Karpas-422 (cell line): ENCODE measurements at places on chromosomes 2 and 18.

DNA sequence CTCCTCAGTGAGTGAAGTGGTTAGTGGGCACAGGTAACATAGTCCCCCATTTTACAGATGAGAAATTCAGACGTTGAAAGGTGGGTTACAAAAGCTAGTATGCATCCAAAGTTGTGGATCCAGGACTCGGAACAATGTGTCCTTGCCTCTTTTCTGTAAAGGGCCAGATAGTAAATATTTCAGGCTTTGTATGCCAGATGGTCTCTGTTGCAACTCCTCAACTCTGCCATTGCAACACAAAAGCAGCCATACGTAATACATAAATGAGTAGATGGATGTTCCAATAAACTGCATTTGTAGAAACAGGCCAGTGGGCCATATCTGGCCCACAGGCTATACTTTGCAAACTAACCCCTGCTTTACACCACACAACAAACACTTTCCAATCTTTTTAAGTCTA is 166.6 kb upstream of the PKDCC start:
- no peak for DNase-seq

DNA sequence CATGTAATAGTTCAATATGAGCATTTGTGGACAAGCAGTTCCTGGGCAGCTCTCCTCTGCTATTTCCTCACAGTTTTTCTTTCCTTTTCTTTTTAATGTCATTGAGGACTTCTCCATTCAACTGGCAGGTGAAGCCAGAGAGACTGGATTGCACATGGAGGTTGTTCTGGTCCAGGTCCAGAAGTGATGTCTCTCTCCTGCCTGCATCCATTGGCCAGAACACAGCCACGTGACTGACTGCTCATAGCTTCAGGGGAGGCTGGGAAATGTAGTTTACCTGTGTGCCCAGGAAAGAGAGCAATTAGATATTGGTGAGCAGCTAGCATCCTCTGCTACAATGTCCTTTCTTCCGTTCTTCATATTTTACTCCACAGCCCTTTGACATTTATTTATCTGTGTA is 20.2 kb upstream of the ADAM23 start:
- peak; percentile 71 for DNase-seq

DNA sequence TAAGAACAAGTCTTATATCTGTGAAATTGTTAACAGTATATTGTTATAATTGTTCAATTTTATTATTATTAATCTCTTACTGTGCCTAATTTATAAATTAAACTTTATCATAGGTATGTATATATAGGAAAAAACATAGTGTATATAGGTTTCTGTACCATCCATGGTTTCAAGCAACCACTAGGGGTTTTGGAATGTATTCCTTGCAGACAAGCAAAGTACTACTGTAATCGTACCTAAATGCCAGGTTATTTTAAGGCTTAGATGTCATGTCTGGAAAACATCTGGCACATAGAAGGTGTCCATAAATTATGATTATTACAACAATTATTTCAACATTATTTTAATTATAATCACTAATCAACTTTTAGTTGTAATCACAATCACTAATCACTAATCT is 8.4 kb downstream of the ITSN2 start:
- no peak for DNase-seq

GRCh38 chr2:161556440-161556839 is 67.8 kb upstream of the SLC4A10 start:
- DNase-seq = no peak

DNA sequence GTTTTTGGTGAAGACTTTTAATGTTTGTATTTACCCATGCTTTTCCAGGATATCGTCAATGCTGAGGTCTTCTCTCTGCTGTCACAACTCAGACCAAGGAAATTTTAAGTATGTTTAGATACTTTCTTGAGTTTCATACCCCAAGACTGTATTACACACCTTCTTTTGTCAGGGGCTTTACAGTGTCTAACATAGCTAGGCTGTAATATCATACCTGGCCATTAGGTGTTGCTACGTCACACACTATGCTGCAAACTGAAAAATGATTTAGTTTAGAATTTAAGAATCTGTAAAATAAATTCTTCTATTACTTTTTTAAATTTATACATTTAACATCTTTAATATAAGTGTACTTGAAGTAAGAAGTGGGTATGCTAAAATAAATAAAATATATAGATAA is 358.4 kb upstream of the NRP2 start:
- DNase-seq = peak; percentile 59

DNA sequence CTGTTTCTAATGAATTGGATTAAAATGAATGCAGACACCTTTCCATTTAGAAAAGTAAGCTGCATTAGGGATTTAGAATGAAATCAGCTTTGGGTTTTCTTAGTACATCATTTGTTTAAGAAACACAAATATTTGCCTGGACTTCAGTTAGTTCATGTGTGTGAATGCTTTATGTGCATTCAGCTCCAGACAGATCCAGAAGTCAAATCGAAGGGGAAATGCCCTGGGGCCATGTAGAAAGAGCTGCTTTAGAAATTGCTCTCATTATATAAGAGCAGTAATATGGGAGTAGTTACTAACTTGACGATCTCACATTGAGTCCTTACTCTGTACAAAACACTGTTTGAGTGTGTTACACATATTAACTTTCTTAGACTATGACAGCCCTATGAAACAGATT is 88.0 kb upstream of the TTC39C start:
- DNase-seq = no peak

- DNase-seq = no peak
Measured at GRCh38 chr2:233234264-233234663, 17.2 kb upstream of the ATG16L1 start.

DNA sequence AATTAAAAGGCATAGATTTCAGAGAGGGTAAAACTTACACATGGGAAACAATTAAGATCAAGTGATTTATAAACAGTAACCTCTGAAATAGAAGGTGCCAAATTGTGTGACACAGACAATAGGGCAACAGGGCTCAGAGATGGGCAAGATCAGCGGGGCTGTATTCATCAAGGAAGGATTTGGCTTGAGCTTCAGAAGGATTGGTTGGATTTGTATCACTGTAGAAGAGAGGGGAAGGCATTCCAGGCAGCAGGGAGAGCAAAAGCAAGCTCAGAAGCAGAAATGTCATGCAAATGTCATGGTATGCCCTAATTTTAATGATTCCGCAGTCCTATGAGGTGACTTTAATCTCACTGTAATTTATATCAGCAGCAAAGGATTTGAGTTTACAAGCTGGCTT is 415.0 kb upstream of the NRP2 start:
- DNase-seq = no peak

DNA sequence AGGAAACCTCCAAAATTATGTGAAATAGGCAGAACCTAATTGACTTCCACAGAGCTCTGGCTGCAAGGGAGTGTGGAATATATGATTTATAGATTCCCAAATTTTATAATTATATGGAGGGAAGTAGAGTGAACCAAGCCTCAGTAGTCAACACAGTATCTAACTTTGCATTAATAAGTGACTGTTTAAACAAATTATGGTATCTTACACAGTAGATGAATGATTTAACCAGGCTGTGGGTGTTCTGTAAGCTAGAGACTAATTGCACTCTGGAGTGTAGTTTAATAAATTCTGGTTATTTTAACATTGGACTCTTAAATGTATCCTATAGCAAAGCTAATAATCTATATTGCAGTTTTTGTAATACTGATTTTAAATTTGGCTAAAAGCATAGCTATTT is 183.5 kb downstream of the KIAA1328 start:
- DNase-seq = no peak

DNA sequence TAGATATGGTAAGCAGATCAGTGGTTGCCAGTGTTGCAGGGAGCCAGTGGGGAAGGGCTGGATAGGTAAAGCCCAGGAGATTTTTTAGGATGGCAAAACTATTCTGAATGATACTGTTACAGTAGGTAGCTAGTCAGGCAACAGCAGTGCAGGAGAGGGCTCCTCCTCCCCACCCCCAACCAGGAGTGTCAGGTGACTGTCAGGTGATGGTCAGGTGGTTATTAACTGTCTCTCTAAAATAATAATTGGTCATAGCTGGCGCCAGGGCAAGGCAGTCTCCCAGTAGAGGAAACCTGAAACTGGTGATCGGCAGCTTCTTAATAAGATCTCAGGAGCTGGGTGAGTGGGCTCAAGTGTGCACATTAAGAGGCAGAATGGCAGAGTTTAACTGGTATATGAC is 201.6 kb upstream of the PARD3B start:
- no peak for DNase-seq

DNA sequence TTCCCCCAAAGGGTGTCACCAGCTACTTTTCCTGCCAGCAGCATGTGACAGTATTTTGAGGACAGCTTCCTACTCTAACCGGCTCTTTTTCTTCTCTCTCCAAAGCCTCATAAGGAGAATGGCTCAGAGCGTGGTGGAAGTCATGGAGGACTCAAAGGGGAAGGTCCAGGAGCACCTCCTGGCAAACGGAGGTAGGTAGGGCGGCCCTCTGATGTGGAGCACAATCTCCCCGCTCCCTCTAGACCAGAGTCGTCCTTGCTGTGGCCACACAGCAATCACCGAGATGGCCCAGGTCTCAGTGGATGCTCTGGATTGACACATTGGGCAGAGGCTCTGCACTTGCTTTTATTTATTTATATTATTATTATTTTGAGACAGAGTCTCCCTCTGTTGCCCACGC is 32.4 kb downstream of the ATP6V1C2 start:
- no peak for DNase-seq

GRCh38 chr2:164046040-164046439 is 310.2 kb upstream of the FIGN start:
- no peak for DNase-seq

- DNase-seq = no peak
Measured at GRCh38 chr2:50645346-50645745, 386.6 kb downstream of the NRXN1 start.

- DNase-seq = no peak
Measured at GRCh38 chr2:158779621-158780020, 15.5 kb upstream of the DAPL1 start.

DNA sequence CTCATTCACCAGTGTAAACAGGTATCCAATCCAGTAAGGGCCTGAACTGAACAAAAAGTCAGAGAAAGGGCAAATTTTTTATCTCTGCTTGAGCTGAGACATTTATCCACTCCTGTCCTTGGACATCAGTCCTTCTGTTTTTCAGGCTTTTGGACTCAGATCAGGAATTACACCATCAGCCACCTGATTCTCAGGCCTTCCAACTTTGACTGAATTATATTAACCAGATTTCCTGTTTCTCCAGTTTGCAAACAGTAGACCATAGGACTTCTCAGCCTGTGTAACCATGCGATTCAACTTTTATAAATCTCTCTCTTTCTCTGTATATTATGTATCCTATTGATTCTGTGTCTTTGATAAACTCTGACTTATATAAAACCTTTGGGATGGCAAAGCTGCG is 289.3 kb upstream of the CDH2 start:
- no peak for DNase-seq

DNA sequence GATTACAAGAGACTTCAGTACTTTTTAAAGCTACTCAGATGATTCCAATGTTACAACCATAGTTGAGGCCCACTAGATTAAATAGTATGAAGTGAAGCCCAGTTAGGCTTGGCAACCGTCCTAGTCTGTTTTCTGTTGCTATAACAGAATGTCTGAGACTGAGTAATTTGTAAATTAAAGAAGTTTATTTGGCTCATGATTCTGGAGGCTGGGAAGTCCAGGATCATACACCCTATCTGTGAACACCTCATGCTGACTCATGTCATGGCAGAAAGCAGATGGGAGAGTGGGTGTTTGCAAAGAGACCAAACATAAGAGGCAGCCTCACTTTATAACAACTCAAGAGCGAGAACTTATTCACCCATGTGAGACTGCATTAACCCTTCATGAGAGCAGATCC is 63.1 kb downstream of the CCDC150 start:
- DNase-seq = no peak

DNA sequence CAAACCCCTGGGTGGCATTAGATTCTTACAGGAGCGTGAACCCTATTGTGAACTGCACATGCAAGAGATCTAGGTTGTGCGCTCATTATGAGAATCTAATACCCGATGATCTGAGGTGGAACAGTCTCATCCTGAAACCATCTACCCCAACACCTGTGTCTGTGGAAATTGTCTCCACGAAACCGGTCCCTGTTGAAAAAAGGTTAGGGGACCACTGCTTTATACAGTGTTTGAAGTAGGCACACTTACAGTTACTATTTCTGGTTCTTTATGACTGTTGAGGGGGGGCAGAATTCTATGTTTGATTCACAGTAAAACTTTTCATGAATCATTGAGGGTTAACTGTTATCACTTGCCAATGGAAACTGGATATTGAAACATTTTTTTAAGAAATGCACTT is 72.0 kb downstream of the RIF1 start:
- no peak for DNase-seq

DNA sequence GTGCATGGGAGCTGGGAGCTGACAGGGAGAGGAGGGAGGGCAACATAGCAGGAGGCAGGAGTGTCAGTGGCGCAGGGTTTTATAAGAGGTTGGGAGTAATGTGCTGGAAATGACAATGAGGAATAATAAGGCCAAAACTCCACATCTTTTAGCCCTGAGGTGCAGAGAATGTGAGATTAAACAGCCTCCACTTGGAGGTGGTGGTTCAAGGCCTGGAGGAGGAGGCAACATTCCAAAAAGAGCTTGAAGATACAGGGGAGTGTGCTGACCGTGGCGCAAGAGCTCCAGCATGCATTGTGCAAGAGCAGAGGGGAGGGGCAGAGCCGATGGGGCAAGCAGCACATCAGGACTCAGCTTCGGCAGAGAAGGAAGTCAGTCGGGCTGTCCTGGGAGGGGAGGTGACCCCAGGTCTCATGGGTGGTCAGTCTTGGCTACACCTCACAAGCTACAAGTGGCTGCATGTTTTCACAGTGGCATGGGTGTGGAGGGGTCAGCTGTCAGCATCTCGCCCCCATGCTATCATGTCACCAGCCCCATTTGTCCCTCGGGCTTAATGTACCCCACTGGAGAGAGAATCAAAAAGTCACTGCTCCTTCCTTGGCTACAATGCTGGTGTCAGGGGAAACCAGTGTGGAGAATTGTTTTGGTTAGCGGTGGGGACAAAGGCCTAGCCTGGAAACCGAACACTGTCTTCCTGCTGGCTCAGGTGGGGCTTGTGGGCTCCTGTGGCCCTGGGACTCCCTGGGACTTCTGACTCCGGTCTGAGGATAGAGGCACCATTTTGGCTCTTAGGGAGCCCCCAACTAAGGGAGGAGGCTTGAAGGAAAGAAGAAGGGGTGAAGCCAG is 208.0 kb downstream of the ZFP36L2 start:
- no peak for DNase-seq

DNA sequence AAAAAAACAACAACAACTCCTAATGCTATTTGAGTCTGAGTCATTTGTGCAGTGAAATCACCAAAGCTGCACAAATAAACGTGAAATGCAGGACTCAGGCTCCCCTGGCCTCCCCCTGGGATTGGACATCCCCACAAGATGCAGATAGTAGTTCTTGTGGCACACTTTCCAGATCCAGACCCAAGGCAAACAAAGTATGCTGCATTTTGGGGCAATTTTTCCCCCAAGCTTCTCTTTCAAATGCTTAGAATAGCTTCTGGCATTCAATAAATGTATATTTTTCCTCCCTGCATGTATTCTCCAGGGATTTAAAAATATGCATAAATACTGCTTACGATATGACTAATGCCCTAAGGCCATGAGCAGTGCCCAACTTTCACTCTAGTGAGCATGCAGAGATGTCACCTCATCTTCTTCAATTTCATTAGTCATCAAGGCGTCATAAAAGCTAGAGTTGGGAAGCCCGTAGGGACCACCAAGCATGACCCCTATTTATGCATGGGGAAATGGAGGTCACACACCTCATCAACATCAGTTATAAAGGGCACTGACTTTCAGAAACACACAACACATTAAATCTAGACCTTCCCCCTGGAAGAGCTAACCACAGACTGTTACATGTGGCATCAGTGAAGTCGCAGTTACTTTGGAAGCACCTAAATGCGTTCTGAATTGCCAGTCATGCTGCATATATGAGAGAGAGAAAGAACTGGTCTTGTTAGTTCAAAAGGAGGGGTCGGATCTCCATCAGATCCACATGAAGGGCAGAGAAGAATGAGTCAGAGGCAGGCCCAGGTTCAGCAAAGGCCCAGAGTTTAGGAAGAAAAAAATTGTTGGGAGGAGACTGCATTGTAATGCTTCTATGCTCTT is 374.1 kb downstream of the LPIN1 start:
- DNase-seq = no peak
